ENCODE measurements at places on chromosomes 16 and 17. TPM values are rescaled to one million over a fixed set of nuclear protein-coding genes. Genes with fewer than 3 reads are reported as not detected.

- peaks cover 30% of the 10 kb centered on the region for H3K4me1 ChIP-seq
- DNase-seq, result no peak
- peaks cover 63% of the 10 kb centered on the region for H3K27me3 ChIP-seq
- peak overlapping the region; percentile 56 for H3K4me3 ChIP-seq
Measured at GRCh38 chr17:82231312-82231561, 2.4 kb downstream of the SLC16A3 start.

The CENPX gene
- total RNA-seq, result 85.0 TPM

The FBXW10 gene
- 0.15 TPM for total RNA-seq

The UTS2R gene
- total RNA-seq, result 0.46 TPM

DNA sequence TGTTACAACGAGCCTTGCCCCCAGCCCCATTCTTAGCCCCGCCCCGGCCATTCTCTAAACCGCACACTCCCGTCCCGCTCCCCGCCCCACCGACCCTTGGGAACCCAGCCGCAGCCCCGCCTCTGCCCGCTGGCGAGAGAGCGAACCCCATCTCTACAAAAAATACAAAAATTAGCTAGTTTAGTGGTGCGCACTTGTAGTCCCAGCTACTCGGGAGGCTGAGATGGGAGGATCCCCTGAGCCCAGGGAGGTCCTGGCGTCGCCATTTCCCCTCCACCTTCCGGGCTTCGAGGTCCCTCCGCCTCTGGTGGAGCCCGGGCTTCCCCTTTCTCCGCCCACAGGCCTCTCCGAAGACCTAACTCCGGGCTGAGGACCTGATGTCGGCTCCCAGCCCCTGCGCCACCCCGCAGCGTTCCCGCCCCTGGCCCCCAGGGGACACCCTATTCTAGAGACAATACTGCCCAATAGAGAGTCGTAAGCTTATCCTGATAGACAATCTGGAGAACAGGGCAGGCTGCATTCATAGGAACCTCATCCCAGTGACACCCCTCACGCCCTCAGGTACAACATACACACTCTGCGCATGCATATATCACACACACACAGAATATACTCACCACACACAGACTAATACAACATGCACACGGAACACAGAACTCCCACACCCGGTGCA lies 480 bp upstream of the PROCA1 start:
- H3K4me3 ChIP-seq, result peak overlapping the region; percentile 62
- peaks cover 20% of the 10 kb centered on the region for H3K4me1 ChIP-seq
- no peaks in the 10 kb centered on the region for H3K36me3 ChIP-seq
- peak; percentile 80 for DNase-seq

The KRT27 gene
- not detected for total RNA-seq

The EVPL gene
- total RNA-seq, result not detected

The CEP295NL gene
- total RNA-seq, result 0.39 TPM

The TBC1D3H gene
- not detected for total RNA-seq

- DNase-seq, result no peak
- H3K27me3 ChIP-seq, result no peaks in the 10 kb centered on the region
- no peak overlapping the region for H3K4me3 ChIP-seq
- peaks cover 9% of the 10 kb centered on the region for H3K4me1 ChIP-seq
- no peaks in the 10 kb centered on the region for H3K36me3 ChIP-seq
- no peak overlapping the region for H3K27ac ChIP-seq
Measured at GRCh38 chr16:53745753-53746266, 41.9 kb downstream of the FTO start.

GRCh38 chr16:64977206-64977920 lies 144.5 kb downstream of the CDH11 start:
- H3K36me3 ChIP-seq, result peaks cover 3% of the 10 kb centered on the region
- H3K4me3 ChIP-seq, result no peak overlapping the region
- DNase-seq, result no peak
- H3K27me3 ChIP-seq, result no peaks in the 10 kb centered on the region
- no peak overlapping the region for H3K27ac ChIP-seq

The MYO15B gene
- total RNA-seq, result 10.2 TPM

The DPEP3 gene
- total RNA-seq, result 0.19 TPM

The ABCC3 gene
- not detected for total RNA-seq

DNA sequence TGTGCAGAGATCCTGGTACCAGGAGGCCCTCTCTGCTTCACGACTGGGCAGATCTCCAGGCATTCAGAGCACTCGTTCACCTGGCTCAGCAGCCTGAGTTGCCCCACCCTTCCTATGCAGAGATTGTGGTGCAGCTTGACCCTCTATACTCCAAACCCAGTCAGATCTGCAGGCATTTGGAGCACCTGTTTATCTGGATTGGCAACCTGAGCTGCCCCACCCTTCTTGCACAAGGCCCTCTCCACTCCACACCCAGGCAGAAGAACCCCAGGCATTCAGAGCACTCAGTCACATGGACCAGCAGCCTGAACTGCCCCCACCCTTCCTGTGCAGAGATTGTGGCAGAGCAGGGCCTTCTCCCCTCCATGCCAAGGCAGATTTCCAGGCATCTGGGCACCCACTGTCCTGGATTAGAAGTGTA lies 88.4 kb upstream of the CDH5 start:
- H3K36me3 ChIP-seq, result no peaks in the 10 kb centered on the region
- no peaks in the 10 kb centered on the region for H3K27me3 ChIP-seq
- no peaks in the 10 kb centered on the region for H3K4me1 ChIP-seq
- no peak for DNase-seq
- no peak overlapping the region for H3K27ac ChIP-seq

GRCh38 chr17:42178817-42179216 lies 2.1 kb downstream of the KCNH4 start:
- no peak for DNase-seq
- H3K27ac ChIP-seq, result no peak overlapping the region
- H3K4me3 ChIP-seq, result no peak overlapping the region
- peaks cover 9% of the 10 kb centered on the region for H3K4me1 ChIP-seq
- peaks cover 63% of the 10 kb centered on the region for H3K27me3 ChIP-seq
- H3K36me3 ChIP-seq, result no peaks in the 10 kb centered on the region

DNA sequence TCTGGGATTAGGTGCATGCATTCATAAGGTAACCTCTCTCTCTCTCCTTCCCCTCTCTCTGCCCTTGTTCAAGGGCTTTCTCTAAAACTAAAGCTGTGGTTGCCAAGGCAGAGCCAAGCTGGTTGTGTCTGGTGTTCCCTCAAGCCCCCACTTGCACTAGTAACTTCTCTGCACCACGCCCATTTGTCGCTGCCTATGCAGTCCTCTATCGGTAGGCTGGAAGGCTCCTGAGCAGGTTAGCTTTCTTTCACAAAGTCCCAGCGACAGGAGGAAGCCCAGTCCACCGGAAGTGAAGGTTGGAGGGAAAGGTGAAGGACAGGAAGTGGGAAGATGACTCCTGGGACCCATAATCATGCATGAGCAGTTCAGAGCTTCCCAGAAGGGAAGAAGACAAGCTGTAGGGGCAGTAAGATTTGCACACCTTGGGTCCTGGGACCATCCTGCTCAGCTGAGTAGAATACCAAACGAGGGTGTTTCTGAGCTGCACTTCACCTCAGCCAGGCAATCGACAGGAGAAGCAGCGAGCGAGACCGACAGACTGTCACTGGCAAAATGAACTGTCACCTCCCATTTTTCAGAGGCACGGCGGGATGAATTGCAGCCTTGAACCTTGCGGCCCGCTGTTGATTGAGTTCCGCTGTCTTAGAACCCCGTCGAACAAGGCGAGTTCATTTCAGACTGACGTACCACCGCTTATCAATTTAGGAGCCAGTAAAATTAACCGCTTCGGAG lies 14.7 kb upstream of the SKAP1 start:
- peaks cover 82% of the 10 kb centered on the region for H3K27me3 ChIP-seq
- H3K4me3 ChIP-seq, result no peak overlapping the region
- no peaks in the 10 kb centered on the region for H3K36me3 ChIP-seq

The REXO5 gene
- total RNA-seq, result 9.8 TPM

GRCh38 chr16:28823291-28823872 lies 583 bp downstream of the ATXN2L start:
- H3K27ac ChIP-seq, result peak overlapping the region; percentile 92
- peaks cover 18% of the 10 kb centered on the region for H3K36me3 ChIP-seq
- H3K4me3 ChIP-seq, result peak overlapping the region; percentile 59
- no peaks in the 10 kb centered on the region for H3K27me3 ChIP-seq

GRCh38 chr17:75856062-75856756 lies 1.1 kb upstream of the WBP2 start:
- peaks cover 4% of the 10 kb centered on the region for H3K4me1 ChIP-seq
- no peaks in the 10 kb centered on the region for H3K36me3 ChIP-seq
- peak overlapping the region; percentile 72 for H3K27ac ChIP-seq
- H3K27me3 ChIP-seq, result no peaks in the 10 kb centered on the region

DNA sequence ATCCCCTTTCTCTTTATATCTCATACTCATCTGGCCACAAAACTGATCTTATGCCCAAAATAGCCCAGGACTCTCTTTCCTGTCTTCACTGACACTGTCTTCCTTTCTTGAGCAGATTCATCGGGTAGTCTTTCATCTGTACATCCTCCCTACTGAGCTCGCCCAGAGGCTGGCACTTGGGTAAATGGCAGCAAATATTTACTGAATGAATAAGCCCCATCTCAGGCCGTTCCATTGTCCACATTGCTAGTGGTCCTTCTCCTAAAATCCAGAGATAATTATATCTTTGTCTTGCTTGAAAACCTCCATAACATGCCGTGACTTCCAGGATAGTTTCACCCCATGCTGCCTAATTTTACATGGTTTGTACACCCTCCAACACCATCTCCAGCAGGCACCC lies 158.1 kb upstream of the SDK2 start:
- no peak overlapping the region for H3K27ac ChIP-seq
- no peak overlapping the region for H3K4me3 ChIP-seq
- H3K36me3 ChIP-seq, result no peaks in the 10 kb centered on the region
- no peak for DNase-seq
- peaks cover 18% of the 10 kb centered on the region for H3K4me1 ChIP-seq

DNA sequence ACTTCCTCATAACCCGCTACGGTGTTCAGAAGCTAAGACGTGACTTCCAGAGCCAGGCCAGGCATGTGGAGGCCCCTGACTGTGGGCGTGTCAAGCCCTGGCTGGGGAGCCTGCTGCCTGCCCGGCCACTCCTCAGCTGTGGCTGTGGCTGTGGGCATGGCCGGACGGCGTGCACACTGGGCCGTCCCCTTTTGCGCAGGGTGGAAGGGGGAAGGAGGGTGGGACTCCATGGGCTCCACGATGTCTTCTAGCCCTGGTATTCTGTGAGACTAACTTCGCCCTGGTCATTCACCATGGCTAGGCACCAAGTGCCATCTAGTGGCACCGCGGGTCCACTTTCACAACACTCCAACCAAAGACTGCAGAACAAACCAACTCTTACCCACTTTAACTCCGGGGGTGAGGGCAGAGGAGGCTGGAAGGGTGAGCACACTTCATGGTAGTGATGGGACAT lies 67.9 kb downstream of the N4BP1 start:
- H3K4me1 ChIP-seq, result no peaks in the 10 kb centered on the region
- no peak overlapping the region for H3K27ac ChIP-seq
- peaks cover 7% of the 10 kb centered on the region for H3K36me3 ChIP-seq
- peak; percentile 47 for DNase-seq
- no peak overlapping the region for H3K4me3 ChIP-seq

The CCT6B gene
- 3.4 TPM for total RNA-seq

GRCh38 chr17:42203354-42203753 lies 9.1 kb upstream of the GHDC start:
- H3K36me3 ChIP-seq, result peaks cover 8% of the 10 kb centered on the region
- no peak for DNase-seq
- H3K4me3 ChIP-seq, result no peak overlapping the region
- no peaks in the 10 kb centered on the region for H3K4me1 ChIP-seq
- H3K27me3 ChIP-seq, result no peaks in the 10 kb centered on the region

- peak; percentile 62 for DNase-seq
- no peaks in the 10 kb centered on the region for H3K27me3 ChIP-seq
- no peak overlapping the region for H3K4me3 ChIP-seq
- peaks cover 66% of the 10 kb centered on the region for H3K4me1 ChIP-seq
- no peak overlapping the region for H3K27ac ChIP-seq
Measured at GRCh38 chr17:57401556-57402488, 145.5 kb downstream of the MSI2 start.

- H3K27ac ChIP-seq, result no peak overlapping the region
- no peaks in the 10 kb centered on the region for H3K36me3 ChIP-seq
- DNase-seq, result no peak
- H3K4me3 ChIP-seq, result no peak overlapping the region
Measured at GRCh38 chr17:44972953-44973352, 4.8 kb upstream of the C1QL1 start.

The RCVRN gene
- not detected for total RNA-seq

The KRT39 gene
- total RNA-seq, result not detected

The CHST4 gene
- total RNA-seq, result not detected

The PRR11 gene
- total RNA-seq, result 51.9 TPM

GRCh38 chr17:61728297-61728836 lies 135.0 kb downstream of the BRIP1 start:
- H3K36me3 ChIP-seq, result no peaks in the 10 kb centered on the region
- no peaks in the 10 kb centered on the region for H3K4me1 ChIP-seq
- no peak overlapping the region for H3K4me3 ChIP-seq
- H3K27me3 ChIP-seq, result no peaks in the 10 kb centered on the region
- no peak overlapping the region for H3K27ac ChIP-seq

The RNF112 gene
- 0.86 TPM for total RNA-seq

DNA sequence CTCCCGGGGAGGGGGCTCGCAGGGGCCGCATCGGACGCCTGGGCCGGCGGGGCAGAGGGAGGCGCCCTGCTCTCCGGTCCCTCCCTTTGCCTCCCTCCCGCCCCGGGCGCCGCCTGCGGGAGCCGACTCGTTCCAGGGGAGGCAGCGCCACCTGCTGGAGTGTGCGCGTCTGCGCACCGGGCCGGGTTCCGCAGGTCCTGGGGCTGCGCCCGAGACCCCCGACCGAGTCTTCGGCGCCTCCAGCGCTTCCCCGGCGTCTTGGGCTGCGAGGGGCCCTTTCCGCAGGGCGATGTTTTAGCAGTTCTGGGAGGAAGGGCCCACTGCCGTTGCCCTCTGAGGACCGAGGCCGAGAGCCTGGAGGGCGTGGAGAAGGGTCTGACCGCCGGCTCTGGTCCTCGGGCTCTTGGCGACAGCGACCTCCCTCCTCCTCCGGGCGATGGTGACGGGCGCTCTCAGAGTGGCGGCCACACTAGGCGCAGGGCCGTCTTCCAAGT lies 106.3 kb downstream of the SEC14L1 start:
- peak overlapping the region; percentile 68 for H3K4me3 ChIP-seq
- H3K36me3 ChIP-seq, result no peaks in the 10 kb centered on the region
- H3K27ac ChIP-seq, result no peak overlapping the region
- H3K4me1 ChIP-seq, result no peaks in the 10 kb centered on the region

Measured in neural progenitor cell (in vitro differentiated cells).